ENCODE measurements at places on chromosomes 12 and 14. TPM values are rescaled to one million over a fixed set of nuclear protein-coding genes. Genes with fewer than 3 reads are reported as not detected.

DNA sequence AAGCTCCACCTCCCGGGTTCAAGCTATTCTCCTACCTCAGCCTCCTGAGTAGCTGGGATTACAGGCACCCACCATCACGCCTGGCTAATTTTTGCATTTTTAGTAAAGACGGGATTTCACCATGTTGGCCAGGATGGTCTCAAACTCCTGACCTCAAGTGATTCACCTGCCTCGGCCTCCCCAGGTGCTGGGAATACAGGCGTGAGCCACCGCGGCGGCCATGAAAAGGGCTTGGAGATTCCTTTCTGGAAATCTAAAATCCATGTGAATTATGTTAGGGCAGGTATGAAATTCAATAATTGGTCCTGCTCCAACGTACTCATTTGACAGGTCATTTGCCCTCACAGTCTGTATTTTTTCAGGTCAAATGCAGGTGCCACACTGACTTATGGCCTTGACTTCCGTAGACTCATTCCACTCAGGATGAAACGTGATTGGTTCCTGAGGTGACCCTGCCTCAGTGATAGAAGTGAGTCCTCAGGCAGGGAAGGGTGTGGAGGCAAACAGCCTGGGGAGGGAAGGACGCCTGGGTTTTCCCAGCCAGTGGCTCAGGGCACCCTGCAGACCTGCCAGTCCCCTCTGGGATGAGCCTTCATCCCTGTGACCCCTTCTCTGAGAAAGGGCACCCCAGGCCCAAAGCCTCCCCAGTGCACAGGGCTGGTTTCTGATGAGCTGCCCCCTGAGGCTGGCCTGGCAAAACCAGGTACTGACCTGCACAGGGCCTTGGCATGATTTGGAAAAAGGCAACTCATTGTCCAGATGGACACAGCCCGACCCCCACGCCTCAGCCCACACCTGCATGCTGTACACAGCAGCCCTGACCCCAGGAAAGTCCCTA, 48.7 kb downstream of the PSMA6 start:
- H3K4me3 ChIP-seq: no peak overlapping the region
- peak overlapping the region; percentile 81 for H3K27ac ChIP-seq
- H3K27me3 ChIP-seq: no peaks in the 10 kb centered on the region
- peaks cover 49% of the 10 kb centered on the region for H3K4me1 ChIP-seq
- no peak for DNase-seq
- H3K36me3 ChIP-seq: no peaks in the 10 kb centered on the region

DNA sequence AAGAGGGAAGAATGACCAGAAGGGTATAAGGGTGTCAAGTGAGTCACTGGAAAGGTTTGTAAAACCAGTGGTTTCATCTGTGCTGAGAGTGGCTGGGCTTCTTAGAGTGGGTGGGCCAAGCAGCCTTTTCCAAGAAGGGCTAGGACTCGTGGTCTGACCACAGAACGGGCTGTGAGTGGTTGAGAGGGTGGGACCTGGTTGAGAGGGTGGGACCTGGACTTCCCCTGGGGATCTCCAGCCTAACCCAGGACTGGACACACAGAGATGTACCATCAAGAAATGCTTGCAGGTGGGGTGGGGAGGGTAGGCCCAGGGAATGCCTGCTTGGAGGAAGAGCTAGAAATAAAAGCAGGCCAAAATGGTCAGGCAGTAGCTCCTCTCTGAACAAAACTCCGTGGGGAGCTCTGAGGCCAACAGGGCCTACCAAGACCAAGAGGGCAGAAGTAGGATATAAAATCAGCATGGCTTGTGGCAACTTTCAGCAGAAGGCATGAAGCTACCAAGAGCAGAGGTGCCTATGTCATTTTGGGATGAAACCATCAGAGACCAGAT, 140.5 kb downstream of the FOXN3 start:
- DNase-seq: no peak
- peak overlapping the region; percentile 52 for H3K27ac ChIP-seq
- H3K27me3 ChIP-seq: no peaks in the 10 kb centered on the region
- peaks cover 13% of the 10 kb centered on the region for H3K4me1 ChIP-seq
- H3K36me3 ChIP-seq: peaks cover 29% of the 10 kb centered on the region
- H3K4me3 ChIP-seq: no peak overlapping the region

- H3K4me1 ChIP-seq: peaks cover 58% of the 10 kb centered on the region
- H3K27ac ChIP-seq: no peak overlapping the region
- no peaks in the 10 kb centered on the region for H3K27me3 ChIP-seq
- H3K36me3 ChIP-seq: no peaks in the 10 kb centered on the region
- H3K4me3 ChIP-seq: no peak overlapping the region
Observed at GRCh38 chr14:35388656-35389314, 15.8 kb downstream of the NFKBIA start.

DNA sequence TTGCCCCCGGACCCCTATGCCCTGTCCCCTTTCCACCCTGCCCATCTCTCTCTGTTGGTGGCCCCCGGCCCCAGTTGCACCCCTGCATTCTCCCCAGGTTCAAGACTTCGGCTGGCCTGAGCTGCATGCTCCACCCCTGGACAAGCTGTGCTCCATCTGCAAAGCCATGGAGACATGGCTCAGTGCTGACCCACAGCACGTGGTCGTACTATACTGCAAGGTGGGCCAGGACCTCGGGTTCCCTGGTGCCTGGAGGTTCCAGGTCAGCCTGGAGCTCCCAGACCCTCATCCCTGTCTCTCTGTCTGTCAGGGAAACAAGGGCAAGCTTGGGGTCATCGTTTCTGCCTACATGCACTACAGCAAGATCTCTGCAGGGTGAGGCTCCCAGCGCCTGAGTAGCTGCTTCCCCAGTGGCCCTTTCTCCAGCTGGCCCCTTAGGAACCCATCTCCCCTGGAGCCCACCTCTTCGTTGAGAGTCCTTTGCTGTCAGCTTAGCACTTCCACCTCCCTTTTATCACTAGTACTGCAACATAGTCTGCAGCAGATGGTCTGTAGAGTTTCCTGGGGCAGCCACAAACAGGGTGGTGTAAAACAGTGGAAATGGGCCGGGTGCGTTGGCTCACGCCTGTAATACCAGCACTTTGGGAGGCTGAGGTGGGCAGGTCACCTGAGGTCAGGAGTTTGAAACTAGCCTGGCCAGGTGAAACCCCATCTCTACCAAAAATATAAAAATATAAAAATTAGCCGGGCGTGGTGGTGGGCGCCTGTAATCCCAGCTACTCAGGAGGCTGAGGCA, 5.8 kb downstream of the TNS2 start:
- H3K4me1 ChIP-seq: peaks cover 52% of the 10 kb centered on the region
- H3K27ac ChIP-seq: no peak overlapping the region
- H3K36me3 ChIP-seq: peaks cover 18% of the 10 kb centered on the region
- H3K27me3 ChIP-seq: no peaks in the 10 kb centered on the region
- DNase-seq: no peak
- H3K4me3 ChIP-seq: peak overlapping the region; percentile 42

DNA sequence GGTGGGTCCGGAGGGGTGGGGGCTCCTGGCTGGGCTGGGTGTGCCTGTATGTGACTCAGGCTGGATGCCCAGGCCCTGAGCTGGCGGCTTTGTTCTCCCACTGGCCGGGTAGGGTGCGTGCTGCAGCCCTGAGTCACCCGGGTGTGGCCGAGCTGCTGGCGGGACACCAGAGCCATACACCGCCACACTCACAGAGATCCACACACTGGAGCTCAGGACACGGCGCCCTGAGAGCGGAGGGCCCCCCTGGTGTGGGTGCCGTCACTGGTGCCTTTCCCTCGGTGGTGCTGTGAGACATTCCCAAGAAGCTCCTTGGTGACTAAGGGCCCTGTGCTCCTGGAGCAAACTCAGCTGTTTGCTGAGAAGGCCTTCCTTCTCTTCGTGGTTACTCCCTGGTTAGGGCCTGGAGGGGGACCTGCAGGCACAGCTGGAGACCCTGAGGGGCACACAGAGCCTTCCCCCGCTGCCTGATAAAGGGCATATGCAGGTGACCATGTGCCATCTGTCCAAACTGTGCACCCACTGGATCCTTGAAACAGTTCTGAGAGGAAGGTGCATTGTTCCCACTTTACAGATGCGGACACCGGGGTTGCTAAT, 44.3 kb downstream of the KRT80 start:
- H3K4me1 ChIP-seq: peaks cover 81% of the 10 kb centered on the region
- H3K27me3 ChIP-seq: no peaks in the 10 kb centered on the region
- H3K4me3 ChIP-seq: no peak overlapping the region

OTUB2 gene
- 1.3 TPM for total RNA-seq

SDR9C7 gene
- total RNA-seq: not detected
